ENCODE measurements at places on chromosomes 12 and 14. TPM values are rescaled to one million over a fixed set of nuclear protein-coding genes. Genes with fewer than 3 reads are reported as not detected.

The NPFF gene
- not detected for total RNA-seq

The SERPINA4 gene
- total RNA-seq: 0.10 TPM

DNA sequence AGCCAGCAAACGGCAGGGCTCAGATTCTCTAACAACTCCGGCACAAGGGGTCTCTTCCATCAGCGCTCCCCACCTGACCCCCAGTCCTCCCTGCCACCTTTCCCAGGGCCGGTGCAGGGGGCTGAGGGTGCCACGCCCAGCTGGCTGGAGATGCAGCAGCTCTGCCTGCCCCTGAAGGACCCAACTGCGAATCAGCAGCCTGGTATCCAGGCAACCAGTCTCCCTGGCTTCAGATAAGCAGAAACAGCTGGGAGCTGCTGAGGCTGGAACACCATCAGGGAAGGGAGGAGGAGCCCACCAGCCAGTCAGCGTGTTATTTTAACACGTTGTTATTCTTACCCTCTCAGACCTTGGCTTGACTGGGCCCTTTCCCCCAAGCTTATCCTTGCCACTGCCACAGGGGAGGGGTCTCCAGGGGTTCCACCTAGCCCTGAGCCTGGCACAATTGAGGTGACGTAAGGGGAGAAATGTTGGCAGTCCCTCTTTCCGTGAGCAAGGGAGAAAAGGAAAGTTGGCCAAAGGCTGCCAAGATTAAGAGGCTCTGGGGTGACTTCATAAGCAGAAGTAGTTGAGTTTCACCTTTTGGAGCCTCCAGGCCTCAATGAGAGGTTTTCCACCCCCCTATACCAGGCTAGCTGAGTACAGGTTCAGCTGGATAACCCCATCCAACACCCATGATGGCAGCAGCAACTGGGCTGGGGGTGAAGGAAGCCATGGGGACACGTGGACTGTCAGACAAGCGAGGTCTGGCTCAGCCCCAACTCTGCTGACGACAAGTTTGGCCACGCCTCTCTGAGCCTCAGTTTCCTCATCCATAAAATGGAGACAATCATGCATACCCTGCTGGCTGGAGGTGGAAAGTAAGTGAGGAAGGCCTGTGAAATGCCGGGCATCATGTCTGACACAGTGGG, 91.1 kb downstream of the IRF2BPL start:
- no peak for DNase-seq

The MYH7 gene
- total RNA-seq: not detected

DNA sequence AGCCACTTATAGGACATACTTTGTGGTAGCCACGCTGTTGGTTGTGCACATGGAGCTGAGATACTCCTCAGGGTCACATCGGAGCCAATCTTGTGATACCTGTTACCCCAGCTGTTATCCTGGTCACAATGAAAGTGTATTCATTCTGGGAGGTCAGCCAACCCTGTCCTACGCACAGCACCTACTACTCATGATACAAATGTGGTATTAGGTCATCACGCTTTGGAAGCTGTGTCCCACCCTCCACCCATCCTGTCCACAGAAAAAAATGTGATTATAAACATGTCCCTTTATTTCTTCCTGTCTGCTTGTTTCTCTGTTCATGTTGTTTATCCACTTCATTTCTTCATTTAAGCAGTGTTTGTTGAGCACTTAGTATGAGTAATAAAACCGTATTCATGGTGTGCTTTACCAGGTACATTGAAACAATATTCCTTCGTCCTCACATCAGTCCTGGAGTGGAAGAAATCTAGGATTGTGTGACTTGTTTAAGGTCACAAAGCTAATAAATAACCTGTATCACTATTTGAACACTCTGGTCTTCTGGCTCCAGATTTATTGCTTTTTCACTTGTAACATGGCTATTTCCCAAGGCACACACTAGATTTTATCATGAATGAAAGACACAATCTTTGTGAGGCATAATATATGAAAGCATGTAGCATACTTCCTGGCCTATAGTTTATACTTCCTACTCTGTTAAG, 73.1 kb downstream of the DERA start:
- DNase-seq: no peak

GRCh38 chr12:13229504-13229903, 33.0 kb downstream of the EMP1 start:
- DNase-seq: no peak

The MNAT1 gene
- total RNA-seq: 29.4 TPM

DNA sequence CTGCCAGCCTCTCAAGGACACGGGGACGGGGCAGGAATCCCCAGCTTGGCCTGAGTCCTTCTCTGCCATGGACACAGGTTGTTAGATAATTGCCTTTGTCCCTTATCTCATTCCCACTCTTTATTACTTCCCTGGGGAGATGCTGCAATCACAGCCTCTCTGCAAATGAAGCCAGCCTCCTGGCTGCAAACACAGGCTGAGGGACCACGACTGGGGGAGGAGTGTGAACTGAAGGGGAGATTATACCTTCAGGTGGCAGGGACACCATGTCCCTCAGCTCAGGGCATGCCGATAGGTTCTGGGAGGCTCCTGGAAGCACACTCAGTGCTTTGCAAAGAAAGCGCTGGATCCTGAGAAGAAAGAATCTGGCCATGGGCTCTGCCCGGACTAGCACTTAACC, 16.1 kb upstream of the CHGA start:
- DNase-seq: no peak

DNA sequence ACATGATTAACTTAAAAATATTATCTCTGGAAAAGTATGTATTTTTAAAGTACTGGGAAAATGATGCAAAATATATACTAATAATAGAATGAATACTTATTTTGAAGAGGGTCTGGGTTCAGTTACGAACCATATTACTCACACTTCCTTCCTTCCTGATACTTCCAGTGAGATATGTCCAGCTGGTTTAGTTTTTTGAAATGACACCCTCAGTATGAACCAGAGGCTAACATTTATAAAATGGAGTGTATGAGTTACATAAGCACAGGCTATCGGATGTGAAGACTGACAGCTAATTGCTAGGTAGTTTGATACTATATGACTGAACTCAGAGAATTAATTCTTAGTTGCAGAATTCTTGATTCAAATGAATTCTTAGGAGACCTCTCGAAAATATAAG, 122.9 kb downstream of the OTOGL start:
- DNase-seq: no peak

DNA sequence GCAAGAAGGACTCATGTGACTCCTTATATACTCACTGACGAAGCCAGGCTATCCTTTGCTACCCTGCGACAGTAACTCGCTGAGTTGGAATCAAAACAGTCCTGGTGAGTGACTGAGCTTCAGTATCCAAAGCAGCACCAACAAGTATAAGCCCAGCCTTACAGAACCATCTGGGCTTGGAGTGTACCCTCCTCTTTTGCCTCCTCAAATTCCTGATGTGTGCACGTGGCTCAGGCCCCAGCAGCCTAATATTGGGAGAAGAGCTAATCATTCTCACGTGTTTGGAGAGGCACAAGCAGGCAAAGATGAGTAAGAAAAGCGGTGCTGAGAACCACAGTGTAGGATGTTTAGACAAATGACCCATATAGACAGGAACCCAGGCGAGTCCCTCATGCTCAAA, 34.4 kb downstream of the PPTC7 start:
- no peak for DNase-seq
